T-cell (primary cell): ENCODE measurements at places on chromosomes 3 and 15. TPM values are rescaled to one million over a fixed set of nuclear protein-coding genes. Genes with fewer than 3 reads are reported as not detected.

Gene BFSP2
- total RNA-seq: not detected

Gene CD86
- total RNA-seq: 0.63 TPM

Gene SIDT1
- total RNA-seq: 48.7 TPM

Gene SRGAP3
- total RNA-seq: 1.4 TPM

Gene GABRB3
- total RNA-seq: 0.76 TPM

Gene MANF
- total RNA-seq: 56.7 TPM

Gene EHHADH
- 1.9 TPM for total RNA-seq

Gene TTC14
- total RNA-seq: 114 TPM

Gene EBLN2
- total RNA-seq: 10.7 TPM

Gene INKA1
- total RNA-seq: 2.1 TPM

Gene RAB43
- total RNA-seq: 96.9 TPM

Gene ADAMTS9
- not detected for total RNA-seq

Gene SCN11A
- total RNA-seq: 0.07 TPM

Gene ONECUT1
- not detected for total RNA-seq

Gene DUOXA2
- total RNA-seq: not detected

Gene DAZL
- total RNA-seq: not detected

Gene ZPLD1
- total RNA-seq: not detected

Gene CPLX3
- not detected for total RNA-seq

Gene MBNL1
- total RNA-seq: 705 TPM

Gene ACP3
- not detected for total RNA-seq

Gene ECE2
- total RNA-seq: not detected

Gene WDR82
- total RNA-seq: 159 TPM

Gene IGDCC3
- total RNA-seq: not detected

Gene CCDC54
- total RNA-seq: not detected

Gene USP13
- 7.9 TPM for total RNA-seq

Gene CLDN11
- not detected for total RNA-seq

Gene AGBL1
- total RNA-seq: not detected

Gene RTF1
- total RNA-seq: 30.6 TPM

Gene CDCP1
- 0.57 TPM for total RNA-seq

Gene SLC7A14
- not detected for total RNA-seq

Gene MFSD1
- 27.9 TPM for total RNA-seq

Gene PEX5L
- total RNA-seq: not detected

Gene APOD
- not detected for total RNA-seq

Gene RYR3
- 0.03 TPM for total RNA-seq

Gene WNT7A
- 8.2 TPM for total RNA-seq

Gene ITGB5
- total RNA-seq: 1.7 TPM

Gene TMIE
- 2.5 TPM for total RNA-seq

Gene ARHGAP31
- total RNA-seq: 4.3 TPM

Gene CTSH
- total RNA-seq: 34.9 TPM

Gene LCTL
- total RNA-seq: not detected

Gene ZNF660
- total RNA-seq: 0.23 TPM

Gene GOLGB1
- total RNA-seq: 39.2 TPM

Gene XCR1
- total RNA-seq: 0.08 TPM

Gene CFAP100
- not detected for total RNA-seq

Gene C15orf62
- 1.1 TPM for total RNA-seq

Gene RTP4
- total RNA-seq: 6.1 TPM

Gene ADPRH
- 1.4 TPM for total RNA-seq

Gene CPN2
- total RNA-seq: 0.12 TPM

Gene IDH2
- 56.1 TPM for total RNA-seq

Gene IL17RE
- total RNA-seq: 0.68 TPM

Gene USP50
- total RNA-seq: 0.83 TPM

Gene CHL1
- not detected for total RNA-seq

Gene SCAMP5
- 0.88 TPM for total RNA-seq

Gene KCNMB2
- not detected for total RNA-seq

Gene PATL2
- total RNA-seq: 43.5 TPM

Gene TIGIT
- total RNA-seq: 39.9 TPM

Gene ARPIN
- 0.03 TPM for total RNA-seq

Gene GOLGA8N
- 7.6 TPM for total RNA-seq
